ENCODE measurements at places on chromosomes 12 and 14.

- DNase-seq, result no peak
Measured at GRCh38 chr14:99426265-99426664, 54.4 kb downstream of the SETD3 start.

DNA sequence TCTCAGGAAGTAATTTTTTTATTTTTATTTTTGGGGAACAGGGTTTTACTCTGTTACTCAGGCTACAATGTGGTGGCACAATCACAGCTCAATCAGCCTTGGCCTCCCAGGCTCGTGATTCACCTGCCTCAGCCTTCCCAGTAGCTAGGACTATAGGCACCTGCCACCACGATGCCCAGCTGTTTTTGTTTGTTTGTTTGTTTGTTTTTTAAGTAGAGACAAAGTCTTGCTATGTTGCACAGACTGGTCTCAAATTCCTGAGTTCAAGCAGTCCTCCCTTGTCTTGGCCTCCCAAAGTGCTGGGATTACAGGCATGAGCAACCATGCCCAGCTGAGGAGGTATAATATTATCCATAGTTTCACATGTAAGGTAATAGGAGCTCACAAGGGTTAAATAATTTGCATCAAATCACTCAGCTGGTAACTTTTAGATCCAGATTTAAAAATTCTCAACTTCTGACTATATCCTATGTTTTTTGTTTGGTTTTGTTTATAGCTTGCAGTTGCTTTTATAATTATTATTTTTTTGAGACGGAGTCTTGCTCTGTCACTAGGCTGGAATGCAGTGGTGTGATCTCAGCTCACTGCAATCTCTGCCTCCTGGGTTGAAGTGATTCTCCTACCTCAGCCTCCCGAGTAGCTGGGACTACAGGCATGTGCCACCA, 629.3 kb downstream of the DIO2 start:
- no peak for DNase-seq

GRCh38 chr12:128695697-128696096, 128.1 kb downstream of the SLC15A4 start:
- DNase-seq, result no peak

DNA sequence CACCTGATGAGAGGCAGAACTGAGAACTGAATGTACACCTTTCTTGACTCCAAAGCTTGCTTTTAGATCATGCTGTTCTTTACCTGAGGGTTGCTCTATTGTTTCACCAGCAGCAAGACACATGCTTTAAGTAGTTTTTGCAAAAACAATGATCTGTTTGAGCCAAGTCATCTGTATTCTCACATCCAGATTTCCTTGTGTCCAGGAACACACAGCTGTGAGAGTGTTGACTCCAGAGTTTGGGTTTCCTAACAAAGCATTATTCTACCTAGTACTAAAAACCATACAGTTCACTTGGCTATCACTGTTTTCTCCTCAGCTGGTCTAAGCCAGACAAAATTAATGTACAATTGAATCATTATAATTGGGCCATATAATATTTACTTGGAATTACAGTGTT, 120.4 kb downstream of the STAB2 start:
- no peak for DNase-seq

- DNase-seq, result no peak
Measured at GRCh38 chr14:37991027-37991426, 216.7 kb upstream of the SSTR1 start.

DNA sequence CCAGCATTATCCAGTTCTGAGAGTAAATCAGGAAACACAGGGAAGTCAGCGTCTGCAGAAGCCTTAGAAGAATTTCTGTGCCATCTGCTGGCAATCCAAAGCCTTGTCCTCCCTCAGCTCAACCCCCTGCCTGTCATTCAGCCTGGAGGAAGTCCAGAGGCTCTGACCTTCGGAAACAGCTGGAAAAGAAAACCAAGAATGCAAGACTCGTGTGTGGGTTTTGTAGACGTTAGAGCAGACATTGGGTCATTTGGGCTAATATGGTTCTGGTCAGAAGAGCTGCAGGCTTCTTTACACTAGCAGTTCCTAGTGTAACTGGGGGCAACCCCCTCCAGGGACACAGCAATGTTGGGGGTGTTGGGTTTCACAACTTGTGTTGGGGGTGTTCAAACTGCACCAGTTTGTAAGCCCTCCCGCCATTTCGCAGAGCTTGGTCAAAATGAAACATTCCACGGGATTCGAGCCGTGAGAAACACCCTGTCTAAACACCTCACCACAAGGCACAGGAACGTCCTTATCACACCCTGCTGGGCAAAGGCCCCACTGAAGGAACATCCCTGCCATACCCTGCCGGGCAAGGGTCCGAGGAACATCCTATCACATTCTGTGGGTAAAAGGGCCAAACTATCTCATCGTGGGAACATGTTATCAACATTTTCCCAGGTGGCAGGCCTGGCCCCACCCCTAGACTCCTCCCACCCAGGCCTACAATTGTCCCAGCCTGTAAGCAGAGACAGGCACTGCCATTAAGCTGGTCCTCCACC, 21.0 kb upstream of the SERPINA4 start:
- no peak for DNase-seq

DNA sequence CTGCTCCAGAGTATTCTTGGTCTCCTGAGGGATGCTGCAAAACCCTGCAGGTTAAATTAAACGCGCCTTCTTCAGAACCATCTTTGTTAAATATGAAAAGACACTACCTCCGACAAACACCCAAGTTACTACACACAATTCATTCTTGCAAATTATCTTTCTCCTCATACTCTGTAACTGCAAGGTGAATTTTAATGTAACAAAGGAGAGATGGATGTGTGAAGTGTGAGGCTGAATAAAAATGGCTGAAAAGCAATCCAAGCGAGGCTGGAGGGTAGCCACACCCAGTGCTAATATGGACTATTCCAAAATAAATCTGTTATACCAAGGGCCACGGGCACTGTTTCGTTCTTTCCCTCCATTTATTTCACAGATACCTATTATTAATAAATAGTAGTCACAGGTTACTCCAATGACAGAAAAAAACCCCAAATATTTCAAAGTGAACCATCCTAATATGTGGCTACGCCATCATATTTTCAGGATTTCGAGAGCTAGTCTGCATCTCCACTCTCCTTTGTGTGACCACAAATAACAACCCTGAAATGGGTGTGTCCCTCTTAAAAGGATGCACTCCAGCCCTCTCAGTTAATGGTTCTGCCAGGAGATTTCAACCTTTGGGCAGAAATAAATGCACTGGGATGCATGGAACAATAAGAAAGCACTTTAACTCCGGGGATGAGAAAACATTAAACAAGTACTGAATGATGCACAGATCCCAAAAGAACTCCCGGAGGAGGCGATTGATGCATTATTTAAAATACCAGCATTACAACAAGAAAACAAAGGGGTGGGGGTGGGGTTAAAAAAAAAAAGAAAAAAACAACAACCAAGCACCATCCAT, 53.1 kb upstream of the CCDC175 start:
- no peak for DNase-seq

- DNase-seq, result no peak
Measured at GRCh38 chr12:22574921-22575320, 30.6 kb upstream of the C2CD5 start.

GRCh38 chr12:102960766-102961465, 3.4 kb downstream of the ASCL1 start:
- DNase-seq, result no peak

DNA sequence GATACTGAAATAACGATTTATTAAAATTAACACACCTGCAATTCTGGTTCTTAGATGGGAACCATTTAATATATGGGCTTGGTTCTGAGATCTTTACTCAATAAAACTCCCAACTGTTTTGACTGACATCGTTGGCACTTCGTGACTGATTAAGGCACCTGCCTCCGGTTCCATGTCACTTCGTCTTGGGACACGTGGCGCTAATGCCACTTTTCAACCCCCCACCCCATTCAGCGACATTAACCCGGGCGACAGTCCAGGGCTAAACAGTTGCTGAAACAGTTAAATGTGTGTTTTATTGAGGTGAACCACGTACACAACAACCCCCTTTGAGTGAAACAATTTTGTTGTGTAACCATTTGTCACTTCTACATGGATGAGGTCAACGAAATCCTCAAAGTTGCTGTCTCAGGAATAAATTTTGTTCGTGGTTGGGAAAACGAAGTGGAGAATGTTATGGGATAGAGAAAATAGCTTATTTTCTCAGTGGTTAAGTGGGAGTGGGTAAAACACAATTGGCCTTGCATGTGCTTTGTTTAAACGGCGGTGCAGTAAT, 9.9 kb upstream of the SLC38A2 start:
- no peak for DNase-seq

GRCh38 chr12:31853520-31853919, 105.7 kb upstream of the RESF1 start:
- no peak for DNase-seq

GRCh38 chr14:32226056-32226455, 23.0 kb upstream of the RNU6-8 start:
- no peak for DNase-seq

DNA sequence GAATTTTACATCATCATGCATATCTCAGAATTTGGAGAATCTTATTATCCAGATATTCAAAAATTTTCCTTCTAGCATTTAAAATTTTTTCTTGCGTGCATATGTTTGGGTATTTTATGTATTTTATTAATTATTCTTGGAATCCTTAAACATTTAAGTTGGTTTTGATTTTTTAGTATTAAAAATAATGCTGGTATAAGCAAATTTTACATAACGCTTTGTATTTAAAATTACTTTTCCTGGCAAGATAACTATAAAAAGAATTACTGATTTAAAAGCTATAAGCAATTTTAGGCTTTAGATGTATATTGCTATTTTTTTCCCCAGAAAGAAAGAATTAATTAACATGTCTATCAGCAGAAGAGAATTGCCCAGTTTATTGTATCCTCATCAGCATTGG, 224.6 kb upstream of the STXBP6 start:
- no peak for DNase-seq

- DNase-seq, result no peak
Measured at GRCh38 chr14:86574778-86575129, 1044.8 kb downstream of the FLRT2 start.

- no peak for DNase-seq
Measured at GRCh38 chr14:97848317-97848980, 1051.3 kb downstream of the VRK1 start.

DNA sequence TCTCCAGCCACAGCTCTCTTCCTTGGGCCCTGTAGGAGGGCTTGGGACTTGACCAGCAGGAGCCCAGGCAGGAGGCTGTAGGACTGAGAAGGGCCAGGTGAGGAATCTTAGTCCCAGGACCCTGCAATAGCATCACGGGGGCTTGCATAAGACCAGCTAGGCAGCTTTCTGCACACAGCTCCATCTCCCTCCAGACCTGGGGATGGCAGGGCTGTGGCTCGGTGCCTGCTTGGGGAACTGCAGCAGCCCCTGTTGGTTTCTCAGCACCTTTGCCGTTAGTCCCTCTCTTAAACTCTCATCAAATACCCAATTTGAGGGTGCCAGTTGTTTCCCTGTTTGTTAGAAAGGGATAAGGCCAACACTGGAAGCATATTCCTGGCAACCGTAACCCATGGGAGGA, 14.3 kb downstream of the DIO3 start:
- DNase-seq, result no peak

GRCh38 chr12:9867531-9867930, 1.6 kb downstream of the CLEC2B start:
- no peak for DNase-seq

DNA sequence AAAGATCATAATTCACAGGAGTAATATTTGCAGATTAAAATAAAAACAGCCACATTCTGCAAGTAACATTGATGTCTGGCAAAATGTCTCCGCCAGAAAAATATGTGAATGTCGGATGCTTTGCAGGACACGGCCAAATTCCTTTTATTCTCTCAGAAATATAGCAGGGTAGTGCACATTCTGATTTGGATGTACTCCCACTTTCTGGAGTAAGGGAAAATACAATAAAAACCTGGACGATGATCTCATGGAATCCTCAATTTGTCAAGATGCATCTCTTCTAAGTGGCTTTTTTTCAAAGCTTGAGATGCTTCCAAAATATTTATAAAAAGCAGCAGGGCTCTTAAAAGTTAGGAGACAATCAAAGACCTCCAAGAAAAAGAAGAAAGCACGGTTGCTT, 133.3 kb downstream of the TBX5 start:
- no peak for DNase-seq

GRCh38 chr12:110916295-110916875, 4.0 kb downstream of the MYL2 start:
- no peak for DNase-seq

DNA sequence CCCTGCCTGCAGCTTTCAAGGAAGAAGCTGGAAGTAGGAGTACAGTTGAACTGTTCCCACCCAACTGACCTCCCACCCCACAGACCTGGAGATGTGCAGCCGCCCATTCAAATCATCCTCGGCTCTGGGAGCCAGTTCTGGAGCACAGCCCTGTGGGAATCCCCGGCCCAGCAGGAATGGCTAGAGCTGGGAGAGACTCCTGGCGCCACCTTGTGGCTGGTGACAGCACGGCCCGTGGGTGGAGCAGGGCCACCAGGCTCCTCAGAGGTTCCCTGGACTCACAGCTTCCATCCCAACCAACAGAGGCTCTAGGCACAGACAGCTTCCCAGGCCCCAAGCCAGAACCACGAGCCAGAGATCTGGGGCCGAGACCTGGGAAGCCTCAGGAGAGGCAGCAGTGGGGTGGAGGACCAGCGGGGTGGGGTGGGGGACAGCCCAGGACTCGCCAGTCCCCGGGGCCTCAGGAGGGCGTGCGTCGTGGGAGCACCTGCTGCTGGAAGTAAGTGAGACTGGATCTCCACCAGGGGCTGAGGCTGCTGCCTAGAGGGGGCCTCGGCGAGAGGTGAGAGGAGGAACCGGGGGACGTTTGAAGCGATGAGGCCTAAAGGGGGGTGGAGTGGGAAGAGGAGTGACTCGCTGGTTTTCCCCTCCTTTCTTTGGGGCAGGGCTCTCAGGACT, 43.4 kb downstream of the RNF34 start:
- peak; percentile 75 for DNase-seq

- DNase-seq, result no peak
Measured at GRCh38 chr12:8590842-8591545, 21.7 kb downstream of the AICDA start.

DNA sequence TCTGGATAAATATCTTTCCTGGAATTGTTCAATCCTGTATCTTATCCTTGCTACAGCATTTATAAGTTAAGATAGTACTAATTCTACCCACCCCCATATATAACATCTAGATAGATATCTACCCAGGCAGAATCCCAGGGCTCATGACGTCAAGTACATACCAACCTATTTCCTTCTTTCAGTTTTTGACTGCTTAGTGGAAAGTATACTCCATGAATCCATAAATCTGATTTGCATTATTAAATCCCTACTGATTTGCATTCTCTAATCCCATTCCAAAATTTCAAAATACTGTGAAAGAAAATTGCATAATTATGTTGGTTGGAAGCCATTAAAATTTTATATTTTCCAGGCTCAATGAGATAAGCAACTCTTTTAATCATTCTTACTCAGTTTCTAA, 111.7 kb downstream of the KITLG start:
- no peak for DNase-seq
